ENCODE measurements at places on chromosomes 11 and 22. TPM values are rescaled to one million over a fixed set of nuclear protein-coding genes. Genes with fewer than 3 reads are reported as not detected.

The SNX32 gene
- 0.36 TPM for total RNA-seq

The MLC1 gene
- not detected for total RNA-seq

The UNC93B1 gene
- 32.4 TPM for total RNA-seq

The OR51I1 gene
- not detected for total RNA-seq

The SLC22A6 gene
- not detected for total RNA-seq

The OR10A2 gene
- total RNA-seq, result not detected

The CSNK2A3 gene
- 2.9 TPM for total RNA-seq

The CYP2R1 gene
- 7.2 TPM for total RNA-seq

The RASSF10 gene
- not detected for total RNA-seq

The TBX1 gene
- total RNA-seq, result 42.6 TPM

The CABP2 gene
- total RNA-seq, result not detected

The LRRC4C gene
- not detected for total RNA-seq

The TSPAN32 gene
- total RNA-seq, result not detected

The PACSIN3 gene
- total RNA-seq, result 35.9 TPM

The OR52A5 gene
- not detected for total RNA-seq

The CYB5R2 gene
- total RNA-seq, result not detected

The C11orf65 gene
- total RNA-seq, result 0.86 TPM

The PNPLA3 gene
- total RNA-seq, result 34.5 TPM

The TPH1 gene
- not detected for total RNA-seq

The TMEM132A gene
- 76.1 TPM for total RNA-seq

The MS4A15 gene
- total RNA-seq, result not detected

The CLDN5 gene
- 11.0 TPM for total RNA-seq

The IGSF9B gene
- total RNA-seq, result 0.24 TPM

The BIRC2 gene
- total RNA-seq, result 57.2 TPM

The NFRKB gene
- total RNA-seq, result 20.6 TPM

The OSBP gene
- 23.1 TPM for total RNA-seq

The RIC8A gene
- total RNA-seq, result 139 TPM

The OOSP3 gene
- total RNA-seq, result not detected
